ENCODE measurements at places on chromosomes 16 and 17. TPM values are rescaled to one million over a fixed set of nuclear protein-coding genes. Genes with fewer than 3 reads are reported as not detected.

HS3ST6 gene
- 0.11 TPM for polyA plus RNA-seq

KLHL11 gene
- 0.61 TPM for polyA plus RNA-seq

DHX58 gene
- 22.8 TPM for polyA plus RNA-seq

ADORA2B gene
- 0.80 TPM for polyA plus RNA-seq

CTF1 gene
- polyA plus RNA-seq = 2.5 TPM

Data from pancreas (tissue), 10 donors.